ENCODE measurements at places on chromosomes 4 and X.

GRCh38 chr4:138953961-138954371 is 61.6 kb upstream of the NOCT start:
- DNase-seq = no peak

GRCh38 chr4:48710446-48711209 is 69.5 kb downstream of the FRYL start:
- no peak for DNase-seq

- DNase-seq = no peak
Observed at GRCh38 chr4:83558680-83559079, 22.8 kb downstream of the GPAT3 start.

- DNase-seq = no peak
Observed at GRCh38 chrX:10597871-10598270, 22.5 kb downstream of the MID1 start.

DNA sequence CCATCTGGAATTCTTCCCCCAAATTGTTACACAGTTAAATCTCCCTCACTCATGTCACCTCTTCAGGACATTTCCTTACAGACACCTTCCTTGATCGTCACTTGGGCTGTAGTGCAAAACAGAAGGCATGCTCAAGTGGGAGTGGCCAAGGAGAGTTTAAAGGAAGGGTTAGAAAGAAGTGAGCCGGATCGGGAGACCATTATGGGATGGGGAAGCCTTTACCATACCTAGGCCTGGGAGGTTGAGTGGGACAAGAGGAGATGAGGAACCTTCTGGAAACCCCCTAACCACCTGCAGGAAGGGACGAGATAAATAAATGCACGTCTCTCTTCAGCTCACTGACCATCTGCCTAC is 102.7 kb downstream of the UCHL1 start:
- DNase-seq = no peak

DNA sequence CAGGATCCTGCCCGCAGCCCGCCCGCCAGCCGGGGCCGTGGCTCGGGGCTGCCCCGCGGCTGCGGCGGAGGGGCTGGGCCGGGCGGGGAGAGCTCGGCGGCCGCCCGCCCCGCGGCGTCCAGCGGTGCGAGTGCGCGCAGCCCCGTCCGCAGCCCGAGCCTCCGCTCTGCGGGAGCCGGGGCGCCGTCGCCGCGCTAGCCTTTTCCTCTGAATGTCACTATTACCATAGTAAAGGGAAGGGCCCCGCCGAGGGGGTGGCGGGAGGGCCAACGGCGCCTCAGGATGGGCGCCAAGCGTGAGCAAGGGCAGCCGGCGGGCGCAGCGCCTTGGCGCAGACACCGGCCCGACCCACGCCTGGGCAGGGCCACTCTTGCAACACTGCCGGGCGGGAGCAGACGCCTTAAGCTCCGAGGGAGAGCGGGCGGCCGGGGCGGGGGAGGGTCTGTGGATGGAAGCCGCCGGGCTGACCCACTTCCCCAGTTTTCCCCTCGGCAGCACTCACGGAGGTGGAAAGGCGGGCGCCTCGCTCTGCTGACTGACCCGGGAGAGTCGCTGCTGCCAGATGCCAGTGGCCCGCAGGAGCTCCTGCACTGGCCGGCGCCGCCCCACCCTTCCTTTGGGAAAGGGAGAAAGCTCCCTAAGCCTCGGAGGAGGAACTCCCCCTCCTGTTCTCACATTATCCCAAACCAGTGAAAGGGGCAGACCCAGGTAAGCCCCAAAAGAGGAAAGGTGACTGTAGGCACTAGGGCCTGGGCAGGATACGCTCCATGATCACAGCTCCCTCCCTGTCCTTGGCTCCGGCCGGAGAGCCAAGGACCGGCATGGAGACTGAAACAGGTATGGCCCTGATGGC is 329.4 kb downstream of the HNRNPD start:
- no peak for DNase-seq

DNA sequence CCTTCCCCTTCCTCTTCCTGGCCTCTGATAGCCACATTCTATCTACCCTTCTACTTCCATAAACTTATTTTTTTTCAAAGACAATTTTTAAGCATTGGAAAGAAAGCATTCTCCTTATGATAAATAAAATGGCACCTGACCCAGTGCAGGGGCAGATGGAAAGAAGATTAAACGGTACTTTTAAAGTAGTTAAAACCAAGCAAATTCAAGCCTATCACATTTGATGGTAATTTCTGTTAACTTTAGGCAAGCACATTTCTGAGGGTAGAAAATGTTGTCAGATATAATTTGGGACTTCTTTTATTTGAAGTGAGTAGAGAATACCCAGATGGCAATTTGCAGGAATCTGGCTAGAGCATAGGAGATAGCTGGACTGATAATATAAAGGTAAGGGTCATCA is 332.9 kb downstream of the EPHA5 start:
- no peak for DNase-seq

DNA sequence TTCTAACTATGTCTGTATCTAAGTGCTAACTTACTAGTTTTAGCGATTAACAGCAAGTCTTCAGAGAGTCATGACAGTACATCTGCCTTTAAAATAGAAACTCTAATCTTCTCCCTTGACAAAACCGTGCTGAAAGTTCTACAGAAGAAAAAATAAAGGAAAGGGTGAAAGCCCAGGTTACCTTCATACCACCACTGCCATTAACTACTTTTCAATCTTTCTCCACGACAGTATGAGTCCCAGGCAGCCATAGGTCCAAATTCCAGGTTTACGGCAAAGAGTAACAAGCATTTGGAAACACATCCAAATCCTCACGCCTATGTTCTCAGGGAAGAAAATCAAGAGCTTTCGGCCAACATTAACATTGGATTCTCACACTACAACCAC is 12.4 kb upstream of the ZCCHC13 start:
- no peak for DNase-seq

DNA sequence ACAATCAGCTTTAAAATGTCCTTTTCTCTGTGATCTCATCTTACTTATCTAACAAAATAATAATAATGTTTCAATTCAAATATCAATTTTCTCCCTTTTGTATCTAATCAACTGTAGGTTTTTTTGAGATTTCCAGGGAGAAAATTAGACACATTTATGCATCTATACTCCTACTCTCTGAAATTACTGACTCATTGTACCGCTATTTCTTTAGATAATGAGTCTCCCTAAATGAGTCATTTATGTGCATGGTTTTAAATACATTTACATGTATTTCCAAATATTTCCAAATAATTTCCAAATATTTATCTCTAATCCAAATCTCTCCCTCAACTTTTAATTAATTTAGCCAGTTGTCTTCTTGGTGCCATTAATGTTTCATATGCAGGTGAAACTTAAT is 621.0 kb downstream of the TECRL start:
- DNase-seq = no peak

DNA sequence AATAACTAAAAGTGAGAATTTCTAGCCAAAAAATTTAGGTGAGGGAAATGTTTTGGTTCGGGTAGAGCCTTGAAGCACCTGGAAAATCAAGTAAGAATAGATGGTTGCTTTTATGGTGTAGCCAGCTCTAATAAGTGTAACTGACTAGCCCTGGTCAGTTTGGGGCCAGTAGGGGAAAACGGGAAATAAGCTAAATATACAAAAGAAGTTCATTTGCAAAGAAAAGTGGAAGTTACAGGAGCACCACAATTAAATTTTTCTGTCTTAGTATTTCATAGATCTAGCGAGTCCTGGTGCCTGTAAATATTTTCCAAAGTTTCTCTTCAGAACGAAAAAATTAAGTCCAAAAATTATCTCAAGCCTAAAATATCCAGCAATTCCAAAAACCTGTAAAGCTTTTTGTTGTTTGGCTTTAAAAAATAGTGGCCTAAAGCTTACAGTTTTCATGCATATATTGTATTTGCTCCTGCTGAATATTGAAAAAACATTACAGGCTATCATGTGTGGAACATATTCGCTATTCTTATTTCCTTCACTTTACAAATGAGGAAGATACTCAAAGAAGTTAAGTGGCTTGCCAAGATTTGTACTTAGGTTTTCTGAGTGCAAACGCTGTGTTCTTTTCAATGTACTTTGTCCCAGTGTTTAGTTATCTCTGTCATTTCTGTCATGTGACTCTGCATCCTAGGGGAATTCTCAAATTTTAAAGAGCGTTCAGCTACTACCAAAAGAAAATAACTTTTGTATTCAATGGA is 7.3 kb upstream of the PTPN13 start:
- no peak for DNase-seq

- no peak for DNase-seq
Observed at GRCh38 chrX:465418-466215, 78.9 kb upstream of the PPP2R3B start.

GRCh38 chrX:124401696-124402095 is 55.3 kb downstream of the SH2D1A start:
- DNase-seq = no peak

DNA sequence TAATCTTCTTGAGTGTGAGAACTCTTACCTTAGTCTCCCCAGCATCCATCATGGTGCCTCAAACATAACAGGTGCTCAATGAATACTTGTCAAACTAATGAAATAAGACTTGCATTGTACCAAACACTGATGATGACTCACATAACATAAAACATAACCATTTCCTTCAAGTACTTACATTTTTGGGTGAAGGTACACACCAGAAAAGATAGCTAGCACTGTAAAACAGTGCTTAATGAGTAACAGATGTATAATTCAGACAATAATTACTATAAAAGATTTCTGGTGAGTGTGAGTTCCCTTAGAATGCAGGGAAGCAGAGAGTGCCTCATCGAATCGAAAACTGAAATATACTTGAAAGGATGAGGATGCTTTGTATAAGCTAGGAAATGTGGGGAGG is 70.1 kb upstream of the HCCS start:
- no peak for DNase-seq

- no peak for DNase-seq
Observed at GRCh38 chr4:66766557-66766956, 778.7 kb downstream of the CENPC start.

- DNase-seq = no peak
Observed at GRCh38 chr4:162847945-162848549, 318.6 kb downstream of the NAF1 start.
